CD4-positive, alpha-beta T cell treated with Interferon alpha-2 for 1 hour (primary cell): ENCODE measurements at places on chromosomes 6 and 20.

- DNase-seq: peak; percentile 40
These were observed 20.6 kb upstream of the FABP7 start for GRCh38 chr6:122758927-122759334.

- no peak for DNase-seq
These were observed 361.3 kb upstream of the BTBD3 start for GRCh38 chr20:11556410-11556809.

GRCh38 chr6:42821846-42822245, 40.0 kb downstream of the BICRAL start:
- no peak for DNase-seq

DNA sequence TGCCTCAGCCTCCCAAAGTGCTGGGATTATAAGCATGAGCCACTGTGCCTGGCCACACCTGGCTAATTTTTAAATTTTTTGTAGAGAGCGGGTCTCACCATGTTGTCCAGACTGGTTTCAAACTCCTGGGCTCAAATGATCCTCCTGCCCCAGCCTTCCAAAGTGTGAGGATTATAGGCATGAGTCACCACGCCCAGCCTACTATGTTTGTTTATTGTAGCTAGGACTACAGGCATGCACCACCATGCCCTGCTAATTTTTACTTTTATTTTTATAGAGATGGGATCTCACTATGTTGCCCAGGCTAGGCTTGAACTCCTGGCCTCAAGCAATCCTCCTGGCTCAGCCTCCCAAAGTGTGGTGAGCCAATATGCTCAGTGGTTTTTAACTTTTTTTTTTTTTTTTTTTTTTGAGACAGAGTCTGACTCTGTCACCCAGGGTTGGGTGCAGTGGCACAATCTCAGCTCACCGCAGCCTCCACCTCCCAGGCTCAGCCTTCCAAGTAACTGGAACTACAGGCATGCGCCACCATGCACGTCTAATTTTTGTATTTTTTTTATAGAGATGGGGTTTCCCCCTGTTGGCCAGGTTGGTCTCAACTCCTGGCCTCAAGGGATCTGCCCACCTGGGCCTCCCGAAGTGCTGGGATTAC, 12.0 kb upstream of the DDX43 start:
- DNase-seq: no peak

GRCh38 chr6:168959696-168960095, 293.9 kb downstream of the THBS2 start:
- DNase-seq: no peak

- DNase-seq: no peak
These were observed 18.5 kb downstream of the CHD6 start for GRCh38 chr20:41599699-41600104.
